ENCODE measurements at places on chromosomes 12 and 14.
A peak's percentile ranks its signal among the peaks of the same experiment; 100 is the strongest.

DNA sequence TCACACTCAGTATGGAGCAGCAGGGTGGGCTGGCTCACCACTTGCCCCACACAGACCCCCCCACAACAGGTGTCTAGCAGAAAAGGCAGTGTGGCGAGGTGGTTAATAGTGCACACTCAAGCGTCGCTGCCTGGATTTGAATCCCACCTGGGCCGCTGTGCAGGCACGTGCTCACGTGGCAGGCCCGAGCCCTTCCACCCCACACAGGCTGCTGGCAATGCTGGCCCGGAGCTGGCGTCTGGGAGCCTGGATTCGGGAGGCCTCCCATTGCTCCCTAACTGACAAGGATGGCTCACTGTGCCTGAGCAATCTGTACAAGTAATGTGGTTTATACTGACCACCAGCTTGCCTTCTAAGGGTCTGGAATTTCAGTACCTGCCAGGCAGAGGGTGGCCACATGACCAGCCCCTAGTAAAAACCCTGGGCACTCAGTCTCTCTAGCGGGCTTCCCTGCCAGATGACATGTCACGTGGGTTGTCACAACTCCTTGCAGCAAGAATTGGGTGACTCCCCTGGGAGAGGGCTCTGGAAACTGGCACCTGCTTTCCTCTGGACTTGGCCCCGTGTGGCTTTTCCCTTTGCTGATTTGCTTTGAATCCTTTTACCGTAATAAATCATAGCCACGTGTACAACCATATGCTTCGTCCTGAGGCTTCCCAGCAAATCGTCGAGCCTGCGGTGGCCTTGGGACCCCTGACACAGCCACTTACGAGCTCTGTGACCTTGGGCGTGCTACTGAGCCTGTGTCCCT is 72.8 kb downstream of the SCARB1 start:
- DNase-seq, result no peak

DNA sequence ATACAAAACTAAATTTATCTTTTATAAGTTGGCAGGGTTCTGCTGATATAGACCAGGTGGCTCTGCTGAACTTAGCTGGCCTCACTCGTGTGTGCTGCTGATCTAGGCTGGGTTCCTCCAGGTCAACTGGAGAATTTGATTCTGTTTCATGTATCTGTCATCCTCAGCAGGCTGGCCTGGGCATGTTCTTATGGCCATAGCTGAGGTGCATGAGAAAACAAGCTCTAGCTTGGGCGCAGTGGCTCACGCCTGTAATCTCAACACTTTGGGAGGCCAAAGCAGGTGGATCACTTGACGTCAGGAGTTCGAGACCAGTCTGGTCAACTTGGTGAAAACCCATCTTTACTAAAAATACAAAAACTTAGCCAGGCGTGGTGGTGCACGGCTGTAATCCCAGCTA is 24.3 kb upstream of the BCL2L14 start:
- DNase-seq, result no peak

- no peak for DNase-seq
These were observed 9.8 kb downstream of the ITGA5 start for GRCh38 chr12:54409267-54409666.

DNA sequence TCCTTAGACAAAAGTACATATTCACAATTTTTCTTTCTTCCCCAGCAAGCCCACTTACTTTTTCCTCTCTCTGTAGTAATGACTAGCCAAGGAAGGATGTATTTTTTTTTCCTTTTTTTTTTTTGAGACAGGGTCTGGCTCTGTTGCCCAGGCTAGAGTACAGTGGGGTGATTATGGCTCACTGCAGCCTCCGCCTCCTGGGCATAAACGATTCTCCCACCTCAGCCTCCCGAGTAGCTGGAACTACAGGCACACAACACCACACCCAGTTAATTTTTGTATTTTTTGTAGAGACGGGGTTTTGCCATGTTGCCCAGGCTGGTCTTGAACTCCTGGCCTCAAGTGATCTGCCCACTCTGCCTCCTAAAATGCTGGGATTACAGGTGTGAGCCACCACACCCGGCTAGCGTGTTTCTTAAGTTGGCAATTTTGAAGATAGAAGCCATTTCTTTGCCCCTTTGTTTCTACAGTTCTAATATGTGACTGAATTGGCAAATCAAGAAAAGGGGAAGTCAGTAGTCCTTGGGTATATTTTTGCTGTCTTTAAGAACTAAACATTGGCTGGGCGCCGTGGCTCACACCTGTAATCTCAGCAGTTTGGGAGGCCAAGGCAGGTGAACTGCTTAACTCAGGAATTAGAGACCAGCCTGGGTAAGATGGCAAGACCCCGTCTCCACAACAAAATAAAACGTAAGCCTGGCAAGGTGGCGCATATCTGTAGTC is 3.2 kb upstream of the NACA start:
- DNase-seq, result no peak

DNA sequence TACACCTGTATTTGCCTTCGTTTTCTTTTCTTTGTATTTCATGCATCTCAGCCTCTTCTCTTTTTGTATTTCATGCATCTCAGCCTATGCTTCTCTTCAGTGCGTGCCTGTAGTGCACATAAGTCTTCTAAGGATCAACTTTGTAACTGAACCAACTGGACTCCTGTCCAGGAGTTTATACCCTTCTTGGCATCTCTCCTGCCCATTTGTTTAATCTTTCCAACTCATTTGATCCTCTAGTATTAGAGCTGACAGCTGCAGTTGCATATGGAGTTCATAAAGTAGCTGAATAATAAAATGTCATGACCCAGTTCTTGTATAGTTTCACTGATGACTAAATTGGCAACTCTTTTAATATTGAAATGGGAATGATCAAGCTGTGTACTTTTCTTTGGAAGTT is 89.7 kb downstream of the FGD4 start:
- DNase-seq, result no peak

DNA sequence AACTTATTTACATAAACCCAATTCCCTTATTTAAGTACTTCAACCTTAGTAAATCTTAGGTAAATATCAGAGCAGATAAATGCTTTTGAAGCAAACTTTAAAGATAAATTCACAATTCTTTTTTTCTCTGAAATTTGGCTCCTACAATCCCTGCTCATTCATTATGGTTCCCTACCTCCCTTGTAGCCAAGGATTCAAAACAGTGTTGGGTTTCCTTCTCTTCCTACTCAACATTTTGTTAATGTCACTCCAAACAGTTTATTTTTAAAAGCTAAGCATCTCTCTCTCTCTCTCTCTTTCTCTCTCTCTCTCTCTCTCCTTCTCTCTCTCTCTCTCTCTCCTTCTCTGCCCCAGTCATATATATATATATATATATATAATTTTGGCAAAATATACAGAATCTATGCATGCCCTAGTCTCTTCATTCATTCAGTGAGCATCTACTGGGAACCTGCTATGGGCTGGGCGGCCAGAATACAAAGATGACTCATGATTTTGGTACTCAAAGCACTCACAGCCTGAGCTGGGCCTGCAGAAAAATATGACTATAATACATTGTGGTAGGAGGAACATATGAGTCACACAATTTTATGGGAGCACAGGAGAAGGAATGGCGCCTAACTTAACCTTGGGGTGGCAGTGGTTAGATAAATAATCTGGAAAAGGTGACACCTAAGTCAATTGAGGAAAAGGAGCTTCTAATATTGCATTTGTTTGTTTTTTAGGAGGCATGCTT is 123.7 kb upstream of the DHRS4 start:
- no peak for DNase-seq

DNA sequence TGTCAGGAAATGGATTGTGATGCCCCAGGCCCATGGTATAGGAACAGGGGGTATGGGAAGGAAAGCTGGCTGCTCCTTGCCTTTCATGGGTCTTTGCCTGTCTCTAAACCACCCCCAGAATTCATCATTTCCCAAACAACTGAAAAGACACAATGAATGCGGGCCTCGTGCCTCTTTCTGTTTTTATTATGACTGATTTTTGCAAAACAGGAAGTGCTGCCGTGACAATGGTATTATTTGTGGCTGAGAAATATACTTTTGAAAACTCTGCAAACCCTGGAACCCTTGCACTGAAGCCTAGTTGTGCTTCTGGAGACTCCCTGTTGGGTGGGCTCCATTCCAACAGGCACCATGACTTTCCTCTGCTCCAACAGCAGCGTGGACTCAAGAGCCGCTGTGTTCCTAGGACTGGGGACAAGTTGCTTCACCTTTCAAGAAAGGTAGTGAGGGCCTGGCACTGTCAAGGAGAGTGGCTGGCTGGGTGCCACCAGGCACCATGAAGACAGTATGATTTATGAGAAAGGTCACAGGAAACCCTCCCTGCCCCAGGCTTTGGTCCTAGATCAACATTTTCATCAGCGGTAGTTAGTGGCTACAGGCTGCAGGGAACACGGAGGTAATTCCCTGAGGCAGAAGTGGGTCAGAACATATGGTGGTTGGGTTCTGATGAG is 4.8 kb upstream of the DGLUCY start:
- no peak for DNase-seq

DNA sequence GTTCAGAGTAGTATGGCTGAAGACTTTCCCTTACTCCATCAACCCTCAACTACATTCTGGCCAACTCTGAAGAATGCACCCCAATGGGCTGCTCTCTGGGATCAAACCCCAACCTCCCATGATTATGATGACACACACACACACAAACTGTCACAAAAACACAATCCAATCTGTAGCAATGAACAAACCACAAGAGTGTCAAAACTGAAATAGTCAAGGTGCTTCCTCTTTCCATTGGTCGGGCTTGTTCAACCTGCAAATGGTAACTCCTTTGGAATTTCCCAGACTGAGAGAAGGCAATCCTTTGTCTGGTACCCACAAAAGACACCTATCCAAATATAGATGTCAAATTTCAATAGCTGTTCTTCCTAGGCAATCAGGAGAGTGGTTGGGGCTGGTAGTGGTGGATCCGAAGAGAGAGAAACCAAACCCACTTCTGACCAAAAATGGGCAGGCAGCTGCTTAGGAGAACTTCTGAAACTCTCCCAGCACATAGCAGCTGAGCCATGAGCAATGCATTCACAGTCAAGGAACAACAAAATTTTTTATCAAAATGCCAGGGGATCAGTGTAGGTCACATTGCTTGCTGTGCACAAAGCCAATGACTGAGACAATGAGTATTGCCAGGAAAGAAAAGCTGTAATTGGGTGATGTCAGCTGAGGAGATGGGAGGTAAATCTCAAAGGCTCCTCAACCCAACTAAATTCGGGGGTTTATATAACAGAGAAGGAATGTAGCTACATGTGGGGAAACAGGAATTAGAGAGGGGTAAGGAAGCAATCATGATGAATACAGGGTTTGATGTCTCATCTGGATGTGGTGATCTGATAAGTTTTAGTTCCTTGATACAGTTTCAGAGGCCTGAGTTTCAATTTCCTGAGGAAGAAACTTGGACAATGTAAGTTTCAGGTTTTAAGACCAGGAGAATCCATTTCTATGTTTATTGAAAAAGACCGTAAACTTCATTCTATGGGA is 191.4 kb downstream of the KITLG start:
- DNase-seq, result no peak

DNA sequence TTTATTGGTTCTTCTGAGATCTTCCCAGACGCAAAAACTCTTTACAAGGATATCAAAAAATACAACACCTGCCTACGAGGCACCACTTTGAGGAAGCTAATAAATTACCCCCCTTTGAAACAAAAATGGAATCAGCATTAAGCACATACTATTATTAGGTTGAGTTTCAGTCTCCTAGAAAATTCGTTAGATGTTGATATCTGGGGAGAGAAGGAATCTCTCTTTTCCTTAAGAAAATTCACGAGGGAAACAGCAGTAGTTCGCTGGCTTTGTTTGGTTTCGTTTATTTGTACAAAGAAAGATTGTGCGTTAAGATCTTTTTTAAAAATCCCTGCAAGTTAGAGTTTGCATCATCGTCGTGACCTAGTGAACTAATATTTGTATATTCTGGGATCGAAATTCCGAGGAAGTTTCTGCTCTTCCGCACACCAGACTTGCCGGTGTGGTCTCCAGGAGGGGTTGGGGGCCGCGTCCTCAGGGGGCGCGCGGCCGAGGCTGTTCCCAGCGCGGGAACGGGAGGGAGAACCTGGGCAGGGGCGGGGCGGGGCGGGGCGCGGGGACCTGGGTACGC is 12.1 kb downstream of the NKX2-1 start:
- DNase-seq, result no peak

GRCh38 chr12:52729147-52729546 is 25.8 kb upstream of the KRT77 start:
- DNase-seq, result no peak

DNA sequence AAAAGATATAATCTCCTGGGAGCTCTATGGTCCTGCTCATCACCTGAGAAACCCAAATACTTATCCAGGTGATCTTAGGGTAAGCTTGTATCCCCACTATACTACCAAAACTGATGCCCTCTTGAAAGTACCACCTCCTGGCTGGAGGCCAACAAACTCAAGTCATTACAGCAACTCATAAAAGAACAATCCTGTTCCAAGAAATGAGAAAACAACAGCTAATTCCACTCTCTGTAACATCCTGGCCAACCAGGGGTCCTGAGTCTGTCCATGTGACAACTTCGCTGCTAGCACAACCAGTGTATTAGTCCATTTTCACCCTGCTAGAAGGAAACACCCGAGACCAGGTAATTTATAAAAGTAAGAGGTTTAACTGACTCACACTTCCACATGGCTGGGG is 190.0 kb upstream of the BMP4 start:
- no peak for DNase-seq

- no peak for DNase-seq
These were observed 68.5 kb downstream of the FBXO34 start for GRCh38 chr14:55339770-55340169.

GRCh38 chr14:61503167-61503801 is 181.9 kb downstream of the PRKCH start:
- no peak for DNase-seq

- peak; percentile 9 for DNase-seq
These were observed 16.3 kb downstream of the DYNC1H1 start for GRCh38 chr14:101980700-101981099.

DNA sequence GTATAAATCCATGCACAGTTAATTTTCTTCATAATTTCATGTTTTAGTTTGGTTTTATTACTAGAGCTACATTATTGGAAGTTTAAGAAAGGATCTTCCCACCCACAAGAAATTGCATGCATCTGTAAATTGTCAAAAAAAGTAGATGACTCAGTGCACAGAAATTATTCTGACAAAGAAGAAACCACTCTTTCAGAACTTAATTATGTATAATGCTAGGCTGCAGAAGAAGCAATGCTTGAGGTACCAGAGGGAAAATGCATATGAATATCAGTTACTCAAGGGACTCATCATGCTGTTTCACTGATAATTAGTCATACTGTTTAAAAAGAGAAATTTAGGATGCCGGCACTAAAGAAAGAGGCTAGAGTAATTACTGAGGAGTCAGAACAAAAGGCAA is 147.0 kb downstream of the SLC16A7 start:
- peak; percentile 56 for DNase-seq
